ENCODE measurements at places on chromosomes 5 and 9. TPM values are rescaled to one million over a fixed set of nuclear protein-coding genes. Genes with fewer than 3 reads are reported as not detected.

GRCh38 chr9:12784461-12785259 is 9.8 kb downstream of the LURAP1L start:
- H3K4me3 ChIP-seq, result no peak overlapping the region
- DNase-seq, result peak; percentile 98
- peaks cover 11% of the 10 kb centered on the region for H3K4me1 ChIP-seq
- H3K36me3 ChIP-seq, result no peaks in the 10 kb centered on the region

- DNase-seq, result no peak
- peaks cover 3% of the 10 kb centered on the region for H3K4me1 ChIP-seq
- no peak overlapping the region for H3K27ac ChIP-seq
- peak overlapping the region; percentile 47 for H3K4me3 ChIP-seq
- H3K27me3 ChIP-seq, result peaks cover 45% of the 10 kb centered on the region
Observed at GRCh38 chr5:1386274-1386717, 41.4 kb upstream of the CLPTM1L start.

- H3K4me1 ChIP-seq, result no peaks in the 10 kb centered on the region
- H3K27ac ChIP-seq, result no peak overlapping the region
- no peaks in the 10 kb centered on the region for H3K36me3 ChIP-seq
- DNase-seq, result no peak
- H3K4me3 ChIP-seq, result no peak overlapping the region
- H3K27me3 ChIP-seq, result no peaks in the 10 kb centered on the region
Observed at GRCh38 chr5:152147286-152147685, 222.6 kb upstream of the GLRA1 start.

DNA sequence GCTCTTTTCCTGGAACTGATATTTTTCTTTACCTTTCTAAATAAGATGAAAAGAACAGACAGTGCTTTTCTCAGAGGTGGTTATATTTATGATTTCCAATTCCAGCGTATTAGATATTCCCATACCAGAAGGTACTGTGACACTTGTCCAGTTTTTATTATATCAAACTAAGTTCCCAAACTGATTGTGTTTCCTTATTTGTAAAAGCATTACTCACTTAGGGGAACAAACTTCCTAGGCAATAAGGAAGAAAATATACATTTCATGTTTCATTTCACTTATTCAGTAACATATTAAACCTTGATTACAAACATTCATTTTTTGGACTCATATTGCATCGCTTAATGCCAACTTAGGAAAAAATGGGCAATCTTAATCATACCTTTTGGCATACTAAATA is 1480.0 kb upstream of the NUDT12 start:
- no peaks in the 10 kb centered on the region for H3K27me3 ChIP-seq
- no peaks in the 10 kb centered on the region for H3K4me1 ChIP-seq
- no peak overlapping the region for H3K4me3 ChIP-seq
- no peak for DNase-seq

DNA sequence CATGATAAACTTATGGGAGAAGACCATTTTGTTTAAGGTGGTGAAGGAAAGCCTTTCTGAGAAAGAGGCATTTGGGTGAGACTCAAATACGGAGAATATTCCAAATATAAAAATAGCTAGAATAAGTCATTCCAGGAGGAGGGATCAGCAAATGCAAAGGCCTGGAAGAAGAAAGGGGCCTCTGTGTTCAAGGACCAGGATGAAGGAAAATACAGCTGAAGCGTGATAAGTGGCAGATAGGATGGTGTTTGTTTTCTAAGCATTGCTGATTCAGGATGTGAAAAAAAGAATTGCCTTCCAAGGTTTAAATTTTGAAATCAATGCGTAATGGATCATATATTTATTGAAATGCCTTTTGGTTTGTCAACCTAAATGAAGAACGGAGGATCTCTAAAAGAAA is 59.4 kb upstream of the CAST start:
- DNase-seq, result no peak
- H3K27ac ChIP-seq, result no peak overlapping the region
- no peak overlapping the region for H3K4me3 ChIP-seq
- H3K27me3 ChIP-seq, result no peaks in the 10 kb centered on the region
- H3K4me1 ChIP-seq, result no peaks in the 10 kb centered on the region

DNA sequence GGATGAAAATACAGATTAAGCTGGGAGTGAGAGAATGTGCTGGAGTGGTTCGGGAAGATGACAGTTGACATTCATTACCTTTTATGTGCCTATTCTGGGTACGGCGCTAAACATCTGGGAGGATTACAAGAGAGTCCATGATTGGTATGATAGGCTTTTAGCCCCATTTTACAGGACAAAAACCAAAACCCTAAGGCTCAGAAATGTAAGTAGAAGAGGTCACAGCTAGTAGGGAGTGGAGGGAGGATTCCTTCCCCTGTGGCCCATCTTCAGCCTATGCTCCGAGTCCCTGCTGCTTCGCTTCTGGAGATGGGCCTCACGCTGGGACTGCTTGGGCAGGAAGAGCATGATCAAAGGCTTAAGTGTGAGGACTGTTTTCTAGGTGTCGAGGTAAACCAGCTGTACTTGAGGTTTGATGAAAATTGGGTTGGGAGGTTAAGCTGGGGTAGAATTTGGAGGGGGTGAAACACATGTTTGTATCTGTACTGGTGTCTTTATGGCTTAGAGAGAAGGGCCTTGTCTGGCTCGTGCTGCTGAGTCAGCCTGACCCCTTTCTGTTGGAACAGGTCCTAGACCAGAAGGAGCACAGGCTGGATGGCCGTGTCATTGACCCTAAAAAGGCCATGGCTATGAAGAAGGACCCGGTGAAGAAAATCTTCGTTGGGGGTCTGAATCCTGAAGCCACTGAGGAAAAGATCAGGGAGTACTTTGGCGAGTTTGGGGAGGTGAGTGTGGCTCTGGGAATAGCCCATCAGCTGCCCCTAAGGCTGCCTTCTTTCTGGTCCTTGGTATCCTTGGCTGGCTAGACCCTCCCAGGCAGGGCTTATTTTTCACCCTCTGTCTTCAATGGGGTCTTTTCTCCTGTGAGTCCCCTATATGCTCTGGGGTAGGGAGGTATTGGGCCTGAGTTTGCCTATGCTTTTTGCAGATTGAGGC is 2.1 kb downstream of the HNRNPAB start:
- no peaks in the 10 kb centered on the region for H3K27me3 ChIP-seq
- peak overlapping the region; percentile 49 for H3K27ac ChIP-seq
- H3K4me3 ChIP-seq, result peak overlapping the region; percentile 70
- peaks cover 11% of the 10 kb centered on the region for H3K4me1 ChIP-seq

- H3K4me3 ChIP-seq, result no peak overlapping the region
- H3K4me1 ChIP-seq, result no peaks in the 10 kb centered on the region
- H3K36me3 ChIP-seq, result peaks cover 12% of the 10 kb centered on the region
- DNase-seq, result no peak
- no peaks in the 10 kb centered on the region for H3K27me3 ChIP-seq
Observed at GRCh38 chr9:88418715-88419540, 30.7 kb downstream of the SPIN1 start.

DNA sequence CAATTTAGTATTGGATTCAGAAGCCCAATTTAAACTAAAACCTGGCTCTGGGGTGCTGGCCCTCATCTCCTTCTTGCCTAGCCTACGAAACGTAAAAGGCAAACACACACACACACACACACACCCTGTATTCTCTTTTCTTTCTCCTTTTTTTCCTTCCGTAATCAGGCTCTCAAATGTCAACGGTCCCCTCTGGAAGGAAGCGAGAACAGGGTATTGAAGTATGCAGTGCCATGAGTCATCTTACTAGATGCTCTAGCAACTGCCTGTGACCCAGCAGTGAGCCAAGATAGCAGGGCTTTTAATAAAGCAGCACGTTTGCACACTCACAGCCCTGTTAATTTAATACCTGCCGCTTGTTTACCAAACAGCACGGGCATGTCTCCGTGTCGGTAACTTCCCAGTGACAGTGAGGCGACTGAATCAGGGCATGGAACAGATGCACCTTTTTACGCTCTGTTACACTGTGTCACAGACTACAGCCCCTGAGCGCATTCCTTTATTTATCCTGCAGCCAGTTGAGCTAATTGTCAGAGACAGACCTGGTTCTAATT is 243.8 kb downstream of the BNC2 start:
- H3K4me1 ChIP-seq, result peaks cover 26% of the 10 kb centered on the region
- no peak overlapping the region for H3K4me3 ChIP-seq
- H3K27me3 ChIP-seq, result no peaks in the 10 kb centered on the region
- no peaks in the 10 kb centered on the region for H3K36me3 ChIP-seq
- DNase-seq, result peak; percentile 89

DNA sequence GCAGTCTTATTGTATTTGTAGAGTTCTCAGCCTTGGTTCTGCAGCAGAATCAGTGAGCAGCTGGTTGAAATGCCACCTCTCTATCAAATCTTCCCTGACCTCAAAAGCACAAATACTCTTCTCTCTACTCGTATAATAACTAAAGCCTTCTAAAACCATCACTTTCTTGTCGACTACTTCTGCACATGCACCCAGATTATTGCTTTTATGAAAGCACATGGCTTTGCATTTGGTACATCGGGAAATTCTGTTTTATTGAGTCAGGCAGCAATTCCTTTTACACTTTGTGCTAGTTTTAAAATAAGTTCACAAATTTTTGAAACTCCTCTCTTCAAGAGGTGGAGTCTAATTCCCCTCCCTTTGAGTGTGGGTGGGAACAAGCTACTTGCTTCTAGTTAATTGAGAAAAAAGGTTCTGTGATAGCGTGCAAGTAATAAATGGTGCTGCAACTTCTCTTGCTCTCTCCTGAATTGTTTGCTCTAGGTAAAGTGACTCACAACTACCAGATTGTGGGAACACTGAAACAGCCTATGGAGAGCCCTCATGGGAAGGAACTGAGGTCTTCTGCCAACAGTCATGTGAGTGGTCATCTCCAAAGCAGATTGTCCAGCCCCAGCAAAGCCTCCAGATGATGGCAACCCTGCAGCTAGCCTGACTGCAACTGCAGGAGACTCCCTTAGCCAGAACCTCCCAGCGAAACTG is 66.0 kb upstream of the TAF1L start:
- H3K27me3 ChIP-seq, result peaks cover 3% of the 10 kb centered on the region
- no peaks in the 10 kb centered on the region for H3K36me3 ChIP-seq
- peak; percentile 26 for DNase-seq
- H3K4me1 ChIP-seq, result no peaks in the 10 kb centered on the region
- H3K4me3 ChIP-seq, result no peak overlapping the region

- no peaks in the 10 kb centered on the region for H3K36me3 ChIP-seq
- H3K4me1 ChIP-seq, result no peaks in the 10 kb centered on the region
- H3K4me3 ChIP-seq, result no peak overlapping the region
Observed at GRCh38 chr5:80369521-80369920, 38.3 kb upstream of the ZFYVE16 start.

GRCh38 chr5:127441799-127442484 is 75.5 kb upstream of the PRRC1 start:
- no peaks in the 10 kb centered on the region for H3K36me3 ChIP-seq
- no peaks in the 10 kb centered on the region for H3K4me1 ChIP-seq
- H3K27me3 ChIP-seq, result peaks cover 7% of the 10 kb centered on the region
- DNase-seq, result peak; percentile 2

DNA sequence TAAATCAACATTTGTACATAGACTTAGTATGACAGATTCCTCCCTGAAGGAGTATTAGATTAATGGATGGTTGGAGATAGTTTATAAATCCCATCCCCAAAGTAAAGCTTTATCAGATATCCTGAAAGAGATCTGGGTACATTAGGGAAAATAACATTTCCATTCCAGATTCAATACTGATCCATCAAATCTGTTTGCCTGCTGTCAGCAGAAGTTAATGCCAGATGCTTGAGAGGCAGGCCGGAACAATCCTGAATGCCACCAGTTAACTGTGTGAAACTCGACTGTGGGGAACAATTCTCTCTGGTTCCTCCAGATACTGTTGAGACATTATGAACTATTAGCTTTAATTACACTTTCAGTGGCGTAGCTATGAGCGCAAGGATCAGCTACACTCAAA is 1166.8 kb downstream of the MAT2B start:
- H3K27ac ChIP-seq, result peak overlapping the region; percentile 59
- H3K4me3 ChIP-seq, result no peak overlapping the region
- no peak for DNase-seq
- H3K36me3 ChIP-seq, result no peaks in the 10 kb centered on the region
- H3K4me1 ChIP-seq, result 0 out of 2 replicates have a peak, but pooled peaks cover 2% of the 10 kb centered on the region

DNA sequence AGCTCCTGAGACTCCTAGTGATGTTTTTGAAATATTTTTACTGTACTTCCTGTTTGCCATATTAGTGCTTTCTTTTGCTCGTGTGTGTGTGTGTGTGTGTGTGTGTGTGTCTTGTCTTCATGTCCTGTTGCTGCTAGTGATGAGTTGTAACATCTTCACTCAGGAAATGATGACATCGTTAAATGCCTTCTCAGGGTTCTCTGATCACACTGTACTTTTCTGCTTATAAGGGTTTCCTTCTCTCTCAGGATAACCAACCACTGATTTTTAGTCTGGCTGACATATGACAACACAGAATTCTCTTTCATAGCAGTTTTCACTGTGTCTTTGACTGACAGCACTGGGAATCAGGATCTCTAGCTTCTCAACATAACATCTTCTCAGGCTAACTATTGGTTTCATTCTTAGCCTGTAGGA is 16.1 kb downstream of the SV2C start:
- DNase-seq, result no peak
- H3K4me1 ChIP-seq, result no peaks in the 10 kb centered on the region
- no peak overlapping the region for H3K27ac ChIP-seq
- no peak overlapping the region for H3K4me3 ChIP-seq

GRCh38 chr5:154260224-154260927 is 69.8 kb downstream of the GALNT10 start:
- H3K27me3 ChIP-seq, result no peaks in the 10 kb centered on the region
- no peak overlapping the region for H3K4me3 ChIP-seq
- no peak for DNase-seq
- no peak overlapping the region for H3K27ac ChIP-seq
- peaks cover 5% of the 10 kb centered on the region for H3K36me3 ChIP-seq
- H3K4me1 ChIP-seq, result no peaks in the 10 kb centered on the region

DNA sequence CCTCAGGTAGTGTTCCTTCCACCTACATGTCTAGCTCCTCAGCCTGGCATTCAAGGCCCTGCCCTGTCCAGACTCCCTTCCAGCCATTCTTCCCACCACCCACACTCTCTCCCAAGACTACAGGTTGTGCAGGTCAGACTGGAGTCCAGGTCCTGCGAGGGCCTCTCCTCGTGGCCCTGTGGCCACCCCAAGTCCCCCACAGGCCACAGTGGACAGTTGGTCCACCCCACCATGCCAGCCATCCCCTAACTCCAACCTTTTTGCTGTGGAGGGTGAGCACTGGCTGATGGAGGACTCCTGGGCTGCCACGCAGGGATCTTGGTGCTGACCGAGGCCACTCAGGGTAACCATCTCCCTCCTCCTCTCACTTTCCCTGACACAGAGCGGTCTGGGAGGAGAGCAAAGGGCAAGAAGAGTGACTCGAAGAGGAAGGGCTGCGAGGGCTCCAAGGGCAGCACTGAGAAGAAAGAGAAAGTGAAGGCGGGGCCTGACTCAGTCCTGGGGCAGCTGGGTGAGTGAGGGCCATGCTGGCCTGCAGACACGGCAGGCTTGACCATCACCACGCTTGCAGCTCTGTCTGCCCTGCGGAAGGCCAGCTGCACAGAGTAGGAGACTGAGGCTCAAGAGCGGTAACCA is 51.0 kb downstream of the JADE2 start:
- H3K36me3 ChIP-seq, result peaks cover 73% of the 10 kb centered on the region
- H3K27ac ChIP-seq, result no peak overlapping the region
- H3K27me3 ChIP-seq, result no peaks in the 10 kb centered on the region
- no peak overlapping the region for H3K4me3 ChIP-seq
- no peak for DNase-seq

Gene CYLC2
- polyA plus RNA-seq, result not detected

Gene PCDHB12
- 0.13 TPM for polyA plus RNA-seq

Gene BTNL9
- polyA plus RNA-seq, result not detected

Gene HTR1A
- not detected for polyA plus RNA-seq

Data from IMR-90 (cell line).